ENCODE measurements at places on chromosomes 6 and 20.

- DNase-seq: peak; percentile 65
Observed at GRCh38 chr20:49646126-49646525, 67.6 kb downstream of the B4GALT5 start.

DNA sequence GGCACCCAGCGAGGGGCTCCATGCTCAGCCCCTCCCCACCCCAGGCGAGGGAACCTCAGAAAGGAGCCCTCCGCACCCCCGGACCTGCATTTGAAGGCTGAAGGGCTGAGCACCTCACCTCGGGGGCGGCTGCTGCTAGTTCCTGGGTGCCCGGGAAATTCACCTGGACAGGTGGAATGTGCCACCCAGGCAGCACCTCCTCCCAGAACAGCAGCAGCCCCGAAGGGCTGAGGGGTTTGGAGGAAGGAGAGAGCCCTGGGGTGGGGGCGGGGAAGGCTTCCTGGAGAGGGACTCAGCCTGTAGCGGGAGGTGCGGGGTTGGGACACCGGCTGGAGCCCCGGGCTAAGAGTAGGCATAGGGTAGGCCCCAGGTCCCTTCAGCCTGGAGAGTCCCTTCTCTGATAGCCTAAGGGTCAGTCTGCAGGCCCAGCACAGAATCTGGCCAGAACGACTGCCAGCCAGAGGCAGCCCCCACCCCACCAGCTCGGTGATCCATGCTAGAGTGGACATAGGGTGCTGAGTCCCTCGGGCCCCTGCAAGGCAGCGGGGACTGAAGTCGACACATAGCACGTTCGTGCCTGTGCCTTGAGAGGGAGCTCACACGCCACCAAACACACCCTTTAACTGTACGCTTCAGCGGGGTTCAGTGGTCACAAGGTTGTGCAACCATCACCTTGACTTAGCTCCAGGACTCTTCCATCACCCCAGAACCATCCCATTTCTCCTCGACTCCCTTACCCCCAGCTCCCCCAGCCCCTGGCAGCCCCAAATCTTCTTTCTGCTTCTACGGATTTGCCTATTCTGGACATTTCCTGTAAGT is 180.9 kb downstream of the TAF4 start:
- no peak for DNase-seq

- no peak for DNase-seq
Observed at GRCh38 chr6:26202201-26202611, 115.0 kb downstream of the HFE start.

- no peak for DNase-seq
Observed at GRCh38 chr6:137880746-137881521, 13.9 kb downstream of the TNFAIP3 start.

GRCh38 chr20:38152175-38152620 is 12.9 kb downstream of the TGM2 start:
- peak; percentile 72 for DNase-seq

- no peak for DNase-seq
Observed at GRCh38 chr20:47765691-47766594, 19.3 kb downstream of the SULF2 start.

- DNase-seq: no peak
Observed at GRCh38 chr20:59829054-59829785, 104.2 kb downstream of the SYCP2 start.

DNA sequence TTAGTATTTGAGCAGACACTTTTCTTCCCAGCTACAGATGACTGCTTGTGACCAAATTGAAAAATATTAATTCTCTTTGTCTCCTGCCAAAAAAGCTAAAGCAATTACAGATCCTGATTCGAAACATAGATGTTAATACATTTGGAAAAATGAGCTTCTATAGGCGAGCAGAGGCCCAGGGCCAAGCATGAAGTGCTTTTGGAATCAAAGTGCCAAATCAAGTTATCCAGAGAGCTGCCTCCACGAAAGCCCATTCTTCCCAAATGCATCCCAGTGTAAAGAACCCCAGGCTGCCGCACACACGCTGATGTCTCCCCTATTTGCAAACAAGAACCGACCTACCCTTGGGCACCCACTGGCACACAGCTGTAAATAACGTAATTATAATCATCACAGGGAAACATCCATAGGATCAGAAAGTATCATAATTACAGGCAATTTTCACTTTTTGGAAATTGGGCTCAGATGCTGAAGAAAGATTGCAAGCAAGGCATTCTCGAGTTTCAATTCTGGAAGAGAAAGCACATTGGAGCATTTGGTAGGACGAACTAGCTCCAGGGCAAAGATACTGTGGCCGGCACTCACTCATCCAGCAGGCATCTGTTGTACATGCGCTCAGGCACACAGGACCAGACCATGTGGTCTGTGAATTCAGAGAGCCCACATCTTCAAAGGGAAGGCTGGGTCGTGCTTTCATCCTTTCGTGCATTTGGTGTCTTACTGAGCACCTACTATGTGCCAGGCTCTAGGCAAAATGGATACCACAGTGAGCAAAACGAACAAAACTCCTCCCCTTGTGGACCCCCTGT is 45.9 kb downstream of the BMP7 start:
- DNase-seq: no peak

DNA sequence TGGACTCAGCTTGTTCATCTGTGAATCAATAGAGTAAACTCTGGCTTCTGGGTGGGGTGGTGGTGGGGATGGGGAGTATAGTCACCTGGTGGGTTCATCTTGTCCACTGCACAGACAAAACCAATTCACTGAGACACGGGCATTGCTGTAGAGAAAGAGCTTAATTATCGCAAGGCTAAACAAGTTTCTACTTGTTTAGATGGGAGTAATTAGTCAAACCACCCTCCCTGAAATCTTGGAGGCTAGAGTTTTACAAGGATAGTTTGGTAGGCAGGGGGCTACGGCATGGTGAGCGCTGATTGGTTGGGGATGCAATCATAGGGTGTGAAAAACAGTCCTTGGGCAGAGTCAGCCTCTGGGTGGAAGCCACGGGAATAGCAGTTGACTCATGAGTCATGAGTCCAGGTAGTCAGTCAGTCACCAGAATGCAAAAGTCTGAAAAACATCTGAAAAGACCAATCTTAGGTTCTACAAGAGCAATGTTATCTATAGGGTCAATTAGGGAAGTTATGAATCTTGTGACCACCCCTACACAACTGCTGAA is 77.8 kb downstream of the STMND1 start:
- no peak for DNase-seq

DNA sequence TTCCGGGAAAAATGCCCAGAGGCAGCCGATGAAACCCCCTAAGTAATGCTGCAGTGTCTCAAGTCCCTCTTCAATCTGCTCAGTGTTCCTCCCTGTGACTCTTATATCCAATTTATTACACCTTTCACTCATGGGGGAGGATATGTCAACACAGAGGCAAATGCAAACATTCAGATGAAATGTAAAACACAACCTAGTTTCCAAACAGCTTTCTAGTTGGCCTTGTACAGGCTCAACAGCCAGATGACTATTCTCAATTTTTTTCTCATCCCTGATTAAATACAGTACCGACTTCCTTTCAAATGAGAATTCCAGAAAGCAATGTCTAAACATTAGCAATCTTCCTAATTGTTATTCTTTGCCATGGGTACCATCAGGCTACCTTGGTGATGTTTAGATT is 65.0 kb downstream of the BLOC1S5 start:
- DNase-seq: no peak

- no peak for DNase-seq
Observed at GRCh38 chr6:14240411-14241166, 123.0 kb downstream of the CD83 start.

DNA sequence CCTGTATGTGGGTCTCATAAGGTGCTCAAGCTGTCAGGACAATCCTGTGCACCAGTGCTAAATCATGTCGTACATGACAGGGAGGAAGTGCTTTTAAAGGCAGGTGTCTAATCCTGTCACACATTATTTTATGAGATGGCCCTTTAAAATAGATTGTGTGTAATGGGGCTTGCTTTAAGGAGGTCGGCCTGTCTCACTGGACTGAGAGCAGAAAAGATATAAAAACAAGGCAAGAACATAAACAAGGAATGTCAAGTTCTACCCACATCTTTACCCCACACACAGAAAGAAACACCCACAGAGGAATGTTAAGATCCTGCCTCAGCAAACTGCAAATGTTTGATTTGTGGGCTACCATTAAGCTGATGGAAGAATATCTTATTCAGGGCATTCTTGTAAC is 279.0 kb downstream of the FOXA2 start:
- no peak for DNase-seq

DNA sequence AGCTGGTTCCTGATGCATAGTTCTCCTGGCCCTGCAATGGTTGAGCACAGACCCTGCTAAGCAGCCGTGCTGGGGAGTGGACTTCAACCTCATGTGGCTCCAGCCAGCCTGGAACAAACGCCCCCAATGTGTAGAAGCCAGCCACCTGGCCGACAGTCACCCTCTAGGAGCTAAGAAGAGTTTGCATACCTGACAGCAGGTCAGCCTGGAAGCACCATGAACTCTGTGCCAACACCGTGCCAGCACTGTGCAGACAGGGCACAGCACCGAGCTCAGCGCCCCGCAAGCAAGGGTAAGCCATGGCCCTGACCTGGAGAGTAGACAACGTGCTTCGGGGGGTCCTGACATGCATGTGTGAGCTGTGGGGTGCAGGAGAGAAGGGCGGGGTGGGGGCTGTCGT is 356.3 kb downstream of the ZFAND3 start:
- DNase-seq: no peak
